ENCODE measurements at places on chromosomes 7 and 10.
A peak's percentile ranks its signal among the peaks of the same experiment; 100 is the strongest.

GRCh38 chr10:48364659-48365405 is 58.4 kb downstream of the MAPK8 start:
- DNase-seq: no peak
- no peaks in the 10 kb centered on the region for H3K4me1 ChIP-seq
- H3K27ac ChIP-seq: peak overlapping the region; percentile 42

DNA sequence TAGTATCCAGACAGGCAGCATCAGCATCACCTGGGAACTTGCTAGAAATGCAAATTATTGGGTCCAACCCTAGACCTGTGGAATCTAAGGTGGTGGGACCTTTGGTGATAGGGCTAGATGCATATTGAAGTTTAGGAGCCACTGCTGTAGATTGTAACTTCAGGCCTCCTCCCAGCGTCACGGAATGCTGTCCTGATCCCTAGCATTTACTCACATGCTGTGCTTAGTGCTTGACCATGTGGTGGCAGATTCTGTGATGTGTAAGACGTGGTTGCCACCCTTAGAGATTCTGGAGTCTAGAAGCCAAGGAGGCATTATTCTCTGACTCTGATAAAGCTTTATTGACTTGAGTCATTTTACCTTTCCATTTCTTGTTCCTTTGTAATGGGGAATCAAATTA is 13.5 kb downstream of the AHR start:
- H3K27ac ChIP-seq: no peak overlapping the region
- no peaks in the 10 kb centered on the region for H3K27me3 ChIP-seq
- DNase-seq: no peak
- H3K4me1 ChIP-seq: peaks cover 18% of the 10 kb centered on the region
- H3K4me3 ChIP-seq: no peak overlapping the region
- H3K36me3 ChIP-seq: peaks cover 19% of the 10 kb centered on the region

- no peak overlapping the region for H3K27ac ChIP-seq
- H3K27me3 ChIP-seq: no peaks in the 10 kb centered on the region
- no peak overlapping the region for H3K4me3 ChIP-seq
- no peak for DNase-seq
These were observed 22.2 kb downstream of the FAM20C start for GRCh38 chr7:214410-215212.

DNA sequence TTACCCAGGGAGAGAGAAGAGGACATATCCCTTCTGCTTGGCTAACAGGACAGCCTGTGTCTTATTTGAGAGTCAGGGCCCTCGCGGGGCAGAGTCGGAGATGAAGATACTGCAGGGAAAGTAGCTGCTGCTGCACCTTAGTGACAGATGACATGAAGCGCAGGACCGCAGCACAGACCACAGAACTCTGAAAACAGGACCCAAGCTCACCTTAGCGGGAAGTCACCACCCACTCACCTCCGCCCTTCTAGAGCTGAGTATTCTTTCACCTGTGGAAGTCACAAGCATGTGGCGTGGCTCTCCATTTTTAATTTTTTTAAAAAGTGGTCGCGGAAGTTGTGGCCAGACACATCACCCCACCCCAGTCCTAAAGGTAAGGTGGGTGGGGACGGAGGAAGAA is 191.4 kb downstream of the FAM107B start:
- DNase-seq: no peak
- H3K4me1 ChIP-seq: peaks cover 10% of the 10 kb centered on the region
- no peak overlapping the region for H3K4me3 ChIP-seq
- no peak overlapping the region for H3K27ac ChIP-seq
- H3K36me3 ChIP-seq: no peaks in the 10 kb centered on the region
- H3K27me3 ChIP-seq: no peaks in the 10 kb centered on the region

GRCh38 chr10:28624351-28624750 is 53.0 kb upstream of the BAMBI start:
- H3K4me1 ChIP-seq: peaks cover 2% of the 10 kb centered on the region
- H3K27me3 ChIP-seq: no peaks in the 10 kb centered on the region
- H3K36me3 ChIP-seq: peaks cover 24% of the 10 kb centered on the region

DNA sequence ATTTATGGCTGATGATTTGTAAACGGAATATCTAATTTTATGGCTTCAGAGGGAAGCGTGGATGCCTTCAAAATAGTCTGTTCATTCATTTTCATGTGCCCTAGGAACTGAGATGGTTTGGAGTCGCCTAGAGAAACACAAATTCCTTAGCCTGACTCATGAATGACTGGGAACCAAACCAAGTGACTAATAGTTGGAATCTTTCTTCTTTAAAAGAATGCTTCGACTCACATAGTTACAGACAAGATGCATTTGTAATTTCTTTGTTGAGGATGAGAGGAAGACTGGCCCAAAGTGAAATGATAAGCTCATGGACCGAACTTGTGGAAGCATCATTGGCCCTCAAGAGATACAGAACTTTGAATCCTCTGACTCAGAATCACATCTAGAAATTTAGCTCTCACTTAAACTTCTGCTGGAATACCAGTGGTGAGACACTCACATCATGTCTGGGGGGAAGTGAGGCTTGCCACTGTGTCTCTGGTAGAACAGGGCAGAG is 1107.2 kb downstream of the NRG3 start:
- H3K4me3 ChIP-seq: no peak overlapping the region
- H3K36me3 ChIP-seq: no peaks in the 10 kb centered on the region
- H3K4me1 ChIP-seq: no peaks in the 10 kb centered on the region
- no peaks in the 10 kb centered on the region for H3K27me3 ChIP-seq
- DNase-seq: no peak
- no peak overlapping the region for H3K27ac ChIP-seq

- H3K27ac ChIP-seq: no peak overlapping the region
- H3K36me3 ChIP-seq: no peaks in the 10 kb centered on the region
- H3K4me1 ChIP-seq: no peaks in the 10 kb centered on the region
- no peak overlapping the region for H3K4me3 ChIP-seq
- DNase-seq: no peak
These were observed 156.4 kb downstream of the PHTF2 start for GRCh38 chr7:77954773-77955555.

- no peaks in the 10 kb centered on the region for H3K27me3 ChIP-seq
- no peaks in the 10 kb centered on the region for H3K36me3 ChIP-seq
- DNase-seq: no peak
- H3K4me3 ChIP-seq: no peak overlapping the region
- H3K27ac ChIP-seq: peak overlapping the region; percentile 81
- peaks cover 5% of the 10 kb centered on the region for H3K4me1 ChIP-seq
These were observed 75.2 kb downstream of the CDC123 start for GRCh38 chr10:12271210-12271540.

DNA sequence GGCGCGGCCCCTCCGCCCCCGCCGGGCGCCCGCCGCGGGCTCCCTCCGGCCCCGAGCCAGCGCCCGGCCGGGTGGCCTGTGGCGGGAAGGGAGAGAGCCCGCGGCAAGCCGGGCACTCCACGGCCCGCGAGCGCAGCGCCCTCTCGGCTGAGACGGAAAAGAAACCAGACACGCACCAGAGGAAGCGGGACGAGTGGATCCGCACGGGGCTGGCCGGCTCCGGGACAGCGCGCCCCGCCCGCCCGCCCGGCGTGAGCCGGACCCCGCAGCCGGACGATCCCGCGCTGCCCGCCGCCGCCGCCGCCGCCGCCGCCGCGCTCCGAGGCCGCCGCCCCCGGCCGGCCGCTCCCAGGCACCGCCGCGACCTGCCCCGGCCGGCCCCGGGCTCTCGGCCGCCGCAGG is 300 bp downstream of the ARHGAP21 start:
- no peaks in the 10 kb centered on the region for H3K36me3 ChIP-seq
- peak overlapping the region; percentile 77 for H3K4me3 ChIP-seq

DNA sequence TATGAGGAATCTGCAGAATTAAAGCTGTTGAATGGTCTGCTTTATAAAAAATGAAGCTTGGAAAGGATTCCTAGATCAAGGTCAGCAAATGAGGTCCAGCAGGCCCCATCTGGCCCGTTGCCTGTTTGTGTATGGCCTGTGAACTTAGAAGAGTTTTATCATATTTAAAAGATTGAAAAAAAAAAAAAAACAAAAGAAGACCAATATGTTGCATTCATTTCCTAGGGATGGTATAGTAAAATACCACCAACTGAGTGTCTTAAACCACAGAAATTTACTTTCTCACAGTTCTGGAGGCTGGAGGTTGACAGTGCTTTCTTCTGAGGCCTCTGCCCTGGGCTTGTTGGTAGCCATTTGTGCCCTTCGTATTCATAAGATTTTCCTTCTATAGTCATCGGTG is 109.2 kb downstream of the PPP1R3A start:
- no peaks in the 10 kb centered on the region for H3K4me1 ChIP-seq
- DNase-seq: no peak
- H3K36me3 ChIP-seq: no peaks in the 10 kb centered on the region
- no peak overlapping the region for H3K27ac ChIP-seq

- no peaks in the 10 kb centered on the region for H3K36me3 ChIP-seq
- H3K27me3 ChIP-seq: no peaks in the 10 kb centered on the region
- H3K4me1 ChIP-seq: no peaks in the 10 kb centered on the region
- no peak for DNase-seq
These were observed 45.5 kb upstream of the CALCR start for GRCh38 chr7:93620057-93620456.

DNA sequence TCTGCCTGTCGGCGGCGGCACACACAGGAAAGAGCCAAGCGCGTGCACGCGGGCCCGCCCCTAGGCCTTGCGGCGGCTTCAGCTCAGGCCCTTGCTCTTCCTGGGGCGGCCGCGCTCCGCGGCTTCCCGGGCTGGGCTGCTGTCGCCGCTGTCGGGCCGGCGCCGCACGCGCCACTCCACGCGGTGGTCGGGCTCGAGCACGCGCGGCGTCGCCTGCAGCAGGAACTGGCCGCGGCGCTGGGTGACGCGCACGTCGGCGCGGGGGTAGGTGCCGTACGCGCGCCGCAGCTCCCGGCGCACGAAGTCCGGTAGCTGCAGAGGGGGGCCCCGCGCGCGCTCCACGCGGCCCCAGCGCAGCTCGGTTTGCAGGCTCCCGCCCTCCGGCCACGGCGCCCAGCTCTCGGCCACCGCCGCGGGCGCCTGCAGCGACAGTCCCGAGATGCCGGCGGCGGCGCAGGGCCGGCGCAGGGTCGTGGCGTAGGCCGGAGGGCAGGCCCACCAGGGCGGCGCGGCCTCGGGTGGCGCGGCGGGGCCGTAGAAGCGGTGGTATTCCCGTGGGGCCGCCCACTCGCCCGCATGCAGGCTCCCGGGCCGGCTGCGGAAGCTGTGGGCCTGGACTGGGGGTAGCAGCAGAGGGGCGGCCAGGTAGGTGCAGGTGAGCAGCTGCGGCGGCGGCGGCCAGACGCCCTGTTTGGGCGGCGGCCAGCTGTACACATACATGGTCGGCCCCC is 804 bp downstream of the C10orf95 start:
- H3K36me3 ChIP-seq: no peaks in the 10 kb centered on the region
- peak overlapping the region; percentile 93 for H3K27ac ChIP-seq
- no peaks in the 10 kb centered on the region for H3K27me3 ChIP-seq
- peak overlapping the region; percentile 82 for H3K4me3 ChIP-seq
- H3K4me1 ChIP-seq: peaks cover 16% of the 10 kb centered on the region
- peak; percentile 51 for DNase-seq

DNA sequence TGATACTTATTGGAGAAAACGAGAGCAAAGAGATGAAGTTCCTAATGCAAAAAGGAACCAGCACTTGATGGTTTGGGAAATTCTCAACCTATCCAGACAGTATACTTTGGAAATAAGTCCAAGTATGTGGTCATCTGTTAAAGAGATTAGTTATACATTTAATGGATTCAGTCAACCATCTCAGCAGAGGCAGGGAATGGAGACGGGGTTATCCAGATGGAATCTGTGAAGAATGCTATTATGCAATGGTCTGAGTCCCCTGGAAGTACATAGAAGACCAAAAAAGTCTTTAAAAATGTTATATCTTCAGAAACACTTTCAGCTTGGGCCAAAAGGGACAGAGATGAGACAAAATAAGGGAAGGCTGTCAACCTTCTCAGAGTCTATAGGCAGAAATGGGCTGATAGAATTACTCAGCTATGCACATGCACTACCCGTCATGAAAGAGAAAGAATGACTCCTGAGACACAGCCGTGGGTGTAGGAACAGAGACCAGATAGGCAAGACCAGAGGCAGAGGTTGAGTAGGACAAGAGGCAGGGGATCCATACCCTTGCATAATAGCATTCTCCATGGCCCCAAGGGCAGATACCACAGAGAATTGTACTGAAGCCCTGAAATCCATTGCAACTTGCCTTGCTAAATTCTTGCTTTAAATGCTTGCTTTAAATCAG is 738.8 kb upstream of the POT1 start:
- DNase-seq: no peak
- H3K27ac ChIP-seq: no peak overlapping the region
- no peaks in the 10 kb centered on the region for H3K36me3 ChIP-seq
- no peak overlapping the region for H3K4me3 ChIP-seq

DNA sequence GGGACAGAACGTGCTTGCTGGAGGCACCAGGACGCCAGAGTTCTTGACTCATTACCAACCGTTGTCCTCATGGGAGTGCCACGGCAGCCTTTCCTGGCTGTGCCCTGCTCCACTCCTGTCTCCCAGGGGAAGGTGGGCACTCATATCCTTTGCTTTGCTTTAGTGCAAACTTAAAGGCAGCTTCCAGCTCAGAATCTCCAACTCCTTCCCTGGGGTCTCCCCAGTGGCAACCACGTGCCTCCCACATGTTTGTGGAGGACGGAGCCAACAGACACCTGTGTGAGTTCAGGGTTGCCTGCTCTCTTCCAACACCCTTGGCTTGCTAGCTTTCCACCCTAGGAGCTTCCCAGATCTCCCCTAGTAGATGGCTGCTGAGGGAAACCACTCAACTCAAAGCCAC is 52.0 kb upstream of the HMX3 start:
- DNase-seq: no peak
- H3K27ac ChIP-seq: no peak overlapping the region
- H3K4me3 ChIP-seq: no peak overlapping the region

GRCh38 chr7:110396021-110396420 is 694.9 kb upstream of the LRRN3 start:
- no peaks in the 10 kb centered on the region for H3K27me3 ChIP-seq
- no peaks in the 10 kb centered on the region for H3K4me1 ChIP-seq
- H3K4me3 ChIP-seq: no peak overlapping the region

- no peaks in the 10 kb centered on the region for H3K36me3 ChIP-seq
- no peaks in the 10 kb centered on the region for H3K4me1 ChIP-seq
- H3K4me3 ChIP-seq: no peak overlapping the region
- no peak for DNase-seq
- no peak overlapping the region for H3K27ac ChIP-seq
These were observed 803.1 kb downstream of the PCDH15 start for GRCh38 chr10:53997953-53998352.
